ENCODE measurements at places on chromosomes 3 and 15.

DNA sequence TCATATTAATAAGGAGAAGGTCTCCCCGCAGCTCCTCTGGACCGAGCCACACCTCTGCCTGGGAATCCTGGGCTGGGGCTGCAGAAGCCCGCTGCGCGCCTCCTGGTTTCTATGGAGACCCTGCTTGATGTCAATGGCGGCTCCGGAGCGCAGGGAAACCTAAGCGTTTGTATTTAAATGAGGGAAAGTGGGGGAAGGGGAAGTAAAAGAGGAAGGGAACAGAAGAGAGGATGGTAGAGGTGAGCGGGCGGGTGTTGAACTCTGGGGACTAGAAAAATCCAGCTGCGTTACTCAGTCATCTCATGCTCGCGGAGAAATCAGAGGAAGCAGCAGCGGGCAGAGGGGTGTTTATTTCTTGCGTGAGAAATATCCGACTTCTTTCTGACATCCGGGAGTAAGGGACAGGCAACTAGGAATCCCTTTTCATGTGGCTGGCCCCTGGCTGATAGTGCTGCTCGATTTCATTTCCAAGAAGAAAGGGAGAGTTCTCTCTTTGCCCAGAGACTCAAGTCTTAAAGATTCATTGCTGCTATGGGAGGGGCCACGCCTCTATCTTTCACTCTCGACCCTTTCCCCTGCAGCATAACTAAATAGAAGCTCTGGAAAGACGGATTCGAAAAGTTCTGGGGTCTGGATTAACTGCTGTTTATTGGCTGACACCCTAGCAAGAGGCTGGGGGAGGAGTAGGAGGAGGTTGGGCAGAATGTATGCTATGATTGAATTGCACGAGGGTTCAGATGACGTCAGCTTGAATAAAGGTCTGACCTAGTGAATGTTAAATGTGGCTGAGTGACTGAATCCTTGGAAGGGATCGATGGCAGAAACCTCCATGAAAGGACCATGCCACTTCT, 110.5 kb upstream of the GAP43 start:
- no peak for DNase-seq

GRCh38 chr3:83946049-83946448, 1012.7 kb upstream of the CADM2 start:
- no peak for DNase-seq

DNA sequence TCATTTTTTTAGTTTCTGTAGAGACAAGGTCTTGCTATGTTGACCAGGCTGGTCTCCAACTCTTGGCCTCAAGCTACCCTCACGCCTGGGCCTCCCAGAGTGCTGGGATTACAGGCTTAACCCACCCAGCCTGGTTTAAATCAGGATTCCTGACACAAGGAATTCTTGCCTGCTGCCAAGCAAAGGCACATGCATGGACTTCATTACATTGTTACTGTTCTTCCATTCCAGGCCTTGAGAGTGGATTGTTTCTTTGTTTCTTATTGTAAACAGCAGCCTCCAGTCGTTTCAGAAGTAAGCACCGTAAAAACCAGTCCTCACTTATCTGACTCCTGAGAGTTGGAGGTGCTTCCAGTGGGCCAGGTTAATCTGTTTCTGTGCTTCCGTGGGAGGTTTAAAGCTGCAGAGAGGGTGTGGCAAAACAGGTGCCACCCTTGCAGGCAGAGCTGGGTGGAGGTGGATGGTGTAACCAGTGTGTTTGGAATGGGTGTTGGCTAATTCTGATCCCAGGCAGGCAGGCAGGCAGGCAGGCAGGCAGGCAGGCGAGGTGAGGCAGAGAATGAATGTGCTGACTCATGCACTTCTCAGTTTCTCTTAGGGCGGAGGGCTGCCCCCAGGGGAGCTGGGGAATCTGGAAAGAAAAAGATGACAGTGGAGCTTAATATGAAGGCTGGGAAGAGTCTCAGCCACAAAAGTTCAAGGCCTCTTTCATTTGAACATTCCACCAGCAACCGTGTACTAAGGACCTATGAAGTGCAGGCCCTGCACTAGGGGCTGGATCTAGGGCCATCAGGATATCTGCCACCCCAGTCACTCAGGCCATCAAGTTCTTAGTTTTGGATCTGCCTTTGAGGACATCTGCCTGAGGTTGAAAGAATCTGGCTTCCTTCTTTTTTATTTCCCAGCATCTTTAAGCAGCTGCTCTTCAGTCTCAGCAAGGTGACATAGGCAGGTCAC, 37.0 kb upstream of the CDCP1 start:
- peak; percentile 2 for DNase-seq

DNA sequence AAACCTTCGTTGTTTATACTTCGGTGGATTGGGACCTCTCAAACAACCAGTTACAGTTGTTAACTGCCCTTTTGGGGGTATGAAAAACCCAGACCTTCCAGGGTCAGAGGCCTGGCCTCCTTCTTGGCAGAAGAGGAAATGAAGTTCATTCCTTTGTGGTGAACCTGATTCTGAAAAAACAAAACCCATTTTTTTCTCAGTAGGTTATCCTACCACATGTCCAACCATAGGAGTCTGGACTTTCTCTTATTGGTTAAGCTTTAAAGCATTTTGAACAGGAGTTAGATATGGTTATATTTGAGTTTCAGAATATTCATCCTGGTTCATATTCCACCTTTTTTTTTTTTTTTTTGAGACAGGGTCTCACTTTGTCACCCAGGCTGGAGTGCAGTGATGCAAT, 7.2 kb upstream of the LACTB start:
- no peak for DNase-seq

DNA sequence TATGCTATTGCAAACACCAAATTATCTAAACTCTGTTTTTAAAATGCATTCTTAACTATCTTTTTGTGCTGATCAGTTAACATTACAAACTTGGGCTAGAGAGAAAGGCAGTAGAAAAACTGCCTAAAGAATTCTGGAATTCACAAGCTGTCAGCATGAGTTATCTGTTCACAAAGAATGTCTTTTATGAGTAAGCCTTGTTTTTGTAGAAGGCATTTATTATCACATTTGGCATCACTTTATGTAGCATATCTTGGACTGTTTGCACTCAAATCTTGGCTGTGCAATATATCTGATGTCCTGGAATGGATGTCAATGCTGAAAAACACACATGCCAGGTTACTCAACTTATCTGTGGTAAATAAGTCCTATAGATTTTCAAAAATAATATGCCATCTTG, 15.5 kb upstream of the BCHE start:
- no peak for DNase-seq

DNA sequence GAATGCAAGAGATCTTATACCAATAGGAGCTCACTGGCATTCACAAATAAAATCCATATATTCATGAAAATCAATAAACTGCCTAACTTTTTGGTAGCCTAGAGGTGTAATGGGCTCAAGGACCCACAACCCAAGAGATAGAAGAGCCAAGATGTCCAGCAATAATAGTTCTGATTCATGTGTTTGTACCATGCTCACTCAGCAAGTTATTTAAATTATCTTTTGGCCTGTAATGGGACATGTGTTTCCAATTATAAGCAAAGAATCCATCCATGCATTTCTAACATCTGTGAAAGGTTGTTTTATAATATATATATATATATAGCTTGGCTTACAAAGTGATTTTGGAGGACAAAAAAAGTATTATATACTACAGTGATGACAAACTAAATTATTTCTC, 29.7 kb upstream of the SHC4 start:
- DNase-seq: no peak

- DNase-seq: no peak
Measured at GRCh38 chr15:25739687-25740121, 123.4 kb downstream of the ATP10A start.

GRCh38 chr15:64686130-64686735, 89.2 kb downstream of the RBPMS2 start:
- DNase-seq: no peak

- DNase-seq: no peak
Measured at GRCh38 chr3:128174675-128175590, 21.7 kb downstream of the EEFSEC start.

DNA sequence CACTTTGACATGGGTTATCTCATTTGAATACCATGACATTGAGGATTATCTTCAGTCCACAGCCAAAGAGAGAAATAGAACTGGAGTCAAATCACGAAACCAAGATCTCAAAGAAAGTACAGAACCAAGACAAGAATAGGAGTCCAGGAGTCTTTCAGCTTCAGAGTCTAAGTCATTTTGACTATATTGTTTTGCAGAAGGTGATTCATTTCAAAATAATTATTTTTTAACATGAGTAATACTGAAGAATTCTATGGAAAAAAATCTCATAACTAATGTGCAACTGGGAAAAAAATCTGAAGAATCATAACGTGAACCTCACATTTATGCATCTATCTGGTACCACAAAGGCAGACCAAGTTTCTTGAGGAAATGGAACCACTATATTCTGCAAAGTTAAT, 60.3 kb downstream of the UBE3A start:
- no peak for DNase-seq

- DNase-seq: no peak
Measured at GRCh38 chr3:72903004-72903403, 15.2 kb downstream of the GXYLT2 start.

DNA sequence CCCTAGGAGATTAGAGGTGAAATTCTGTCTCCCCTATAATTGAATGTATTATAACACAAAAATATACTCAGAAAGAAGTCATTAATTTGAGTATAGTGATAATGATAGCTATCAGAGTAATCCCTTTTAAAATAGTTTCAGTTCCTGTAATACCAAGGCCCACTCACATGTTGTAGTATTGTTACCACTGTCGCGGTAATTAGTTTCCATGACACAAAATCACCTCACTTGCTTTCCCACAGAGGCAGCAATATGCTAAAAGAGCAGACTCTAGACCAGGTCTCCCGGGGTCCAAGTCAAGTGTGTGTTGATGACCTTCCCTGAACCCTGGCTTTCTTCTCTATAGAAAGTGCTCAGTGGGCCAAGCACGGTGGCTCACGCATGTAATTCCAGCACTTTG, 39.5 kb upstream of the NSMCE3 start:
- no peak for DNase-seq

- DNase-seq: no peak
Measured at GRCh38 chr15:43881944-43882343, 55.1 kb downstream of the WDR76 start.

- no peak for DNase-seq
Measured at GRCh38 chr15:69565066-69565655, 112.5 kb downstream of the RPLP1 start.

DNA sequence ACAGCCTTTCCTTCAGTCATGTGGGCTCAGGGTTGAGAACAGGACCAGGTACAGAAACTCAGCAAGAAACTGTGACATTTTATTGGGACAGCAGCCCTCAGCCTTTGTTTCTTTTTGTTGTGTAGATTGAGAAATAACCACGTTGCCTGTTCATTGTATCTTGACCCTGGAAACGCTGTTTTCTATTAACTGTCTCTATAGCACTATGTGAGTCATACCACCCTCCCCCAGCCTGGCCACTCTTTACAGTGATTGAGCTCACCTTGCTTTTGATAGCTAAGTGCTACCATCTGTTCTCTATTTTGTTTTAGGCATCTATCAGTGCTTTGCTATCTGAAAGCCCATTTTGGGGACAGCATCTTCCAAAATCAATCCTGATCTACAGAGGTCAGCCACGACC, 127.9 kb downstream of the CD47 start:
- no peak for DNase-seq

GRCh38 chr3:64218746-64219145, 6.5 kb downstream of the PRICKLE2 start:
- no peak for DNase-seq
